NB4 (cell line): ENCODE measurements at places on chromosomes 11 and 22.

DNA sequence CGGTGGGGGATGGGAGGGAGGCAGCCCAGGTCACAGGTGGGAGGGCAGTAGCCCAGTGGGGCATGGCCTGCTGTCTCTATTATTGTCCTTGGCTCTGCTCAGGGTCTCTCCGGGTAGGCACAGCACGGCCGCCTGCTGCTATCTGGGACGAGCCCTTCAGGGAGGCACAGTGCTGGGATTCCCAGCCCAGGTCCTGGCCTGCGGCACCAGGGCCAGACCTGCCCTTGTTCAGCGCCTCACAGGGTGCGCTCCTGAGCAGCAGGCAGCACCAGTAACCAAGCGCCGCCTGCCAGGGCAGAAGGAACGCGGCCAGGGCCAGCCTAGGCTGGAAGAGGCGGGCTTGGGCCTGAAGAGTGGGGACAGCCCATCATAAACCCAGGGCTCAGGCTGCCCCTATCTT is 151.0 kb downstream of the MPPED1 start:
- no peak for DNase-seq

- peak; percentile 86 for DNase-seq
Observed at GRCh38 chr11:57761301-57762234, at the start of gene CTNND1. TSS of gene CTNND1 (plus strand) at chr11:57761802. CDS start at chr11:57791479, 29,677 bp downstream.

- peak; percentile 60 for DNase-seq
Observed at GRCh38 chr11:2930704-2931419, 1.6 kb upstream of the PHLDA2 start.

- DNase-seq = peak; percentile 48
Observed at GRCh38 chr22:40588726-40589125, 47.8 kb downstream of the MRTFA start.

DNA sequence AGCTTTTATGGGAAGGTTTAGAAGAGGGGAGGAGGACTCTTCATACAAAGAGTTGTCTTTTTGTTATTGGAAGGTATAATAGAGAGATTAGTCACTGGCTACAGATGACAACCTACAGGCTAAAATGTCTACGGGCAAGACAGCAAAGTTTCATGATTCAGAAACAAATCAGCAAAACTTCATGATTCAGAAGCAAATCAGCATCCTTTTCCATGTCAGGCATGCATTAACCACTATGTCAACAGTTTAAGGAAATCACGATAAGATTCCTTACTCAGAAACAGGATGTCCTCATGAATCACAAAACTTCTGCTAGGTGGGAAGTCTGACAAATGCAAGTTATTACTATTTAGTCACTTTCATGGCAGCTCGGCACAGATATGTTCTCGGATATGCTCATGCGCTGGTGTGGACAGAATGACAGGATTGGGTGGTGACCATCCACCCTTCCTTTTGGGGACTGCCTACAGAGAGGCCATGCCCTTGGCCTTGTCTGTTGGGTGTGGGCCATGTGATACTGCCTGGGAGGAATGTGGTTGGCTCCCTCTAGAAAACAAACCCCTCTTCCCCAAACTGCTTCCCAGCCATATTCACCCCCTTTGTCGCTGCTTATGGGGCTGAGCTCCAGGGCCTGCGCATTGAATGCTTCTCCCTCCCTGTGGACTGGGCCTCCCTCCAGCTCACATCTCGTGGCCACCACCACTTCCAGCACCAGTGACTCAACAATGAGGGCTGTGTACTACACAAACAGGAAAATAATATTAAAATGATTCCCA is 10.1 kb downstream of the C11orf91 start:
- DNase-seq = no peak

DNA sequence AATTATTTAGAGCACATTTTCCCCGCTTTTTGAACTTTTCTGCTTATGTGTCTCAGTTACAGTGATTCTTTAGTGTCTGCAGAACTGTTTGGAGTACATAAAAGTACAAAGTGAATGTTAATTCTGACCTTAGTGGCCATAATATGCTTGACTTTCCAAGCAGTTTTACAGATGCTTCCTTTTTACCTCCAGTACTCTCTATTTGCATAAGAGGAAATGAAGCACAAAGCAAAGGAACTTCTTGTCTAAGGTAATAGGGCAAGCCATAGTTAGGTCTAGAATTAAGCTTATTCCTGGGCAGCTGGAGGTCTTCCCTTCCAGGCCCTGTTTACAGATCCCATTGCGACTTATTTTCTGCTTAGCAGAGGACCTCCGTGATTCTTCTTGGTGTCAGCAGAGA is 3.6 kb downstream of the GTPBP1 start:
- DNase-seq = no peak

GRCh38 chr22:48376936-48377712 is 1450.5 kb downstream of the BRD1 start:
- DNase-seq = no peak

- DNase-seq = no peak
Observed at GRCh38 chr11:109401545-109401944, 20.4 kb upstream of the C11orf87 start.

GRCh38 chr22:45210174-45210573 is 30.5 kb downstream of the KIAA0930 start:
- no peak for DNase-seq

DNA sequence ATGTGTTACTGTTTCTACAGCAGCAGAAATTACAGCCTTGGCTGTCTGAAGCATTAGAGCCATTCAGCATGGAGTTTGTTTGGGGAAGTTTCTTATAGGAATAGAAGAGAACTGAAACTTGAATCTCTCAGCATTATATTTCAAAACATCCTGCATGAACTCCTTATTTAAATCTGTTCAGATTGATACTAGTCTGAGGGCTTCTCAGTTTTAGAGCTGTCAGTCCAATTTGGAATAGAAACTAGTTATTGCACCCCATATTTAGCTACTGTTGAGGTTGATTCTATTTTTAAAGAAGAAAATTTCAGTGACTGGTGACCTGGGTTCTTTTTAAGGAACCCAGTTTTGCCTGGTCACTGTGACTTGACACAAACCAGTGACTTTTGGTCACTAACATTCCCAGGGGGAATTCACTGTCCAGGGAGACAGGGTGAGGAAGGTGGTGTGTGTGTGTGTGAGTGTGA is 126.0 kb upstream of the TTC12 start:
- DNase-seq = peak; percentile 7

- no peak for DNase-seq
Observed at GRCh38 chr11:12906501-12906900, 102.6 kb upstream of the RASSF10 start.

- no peak for DNase-seq
Observed at GRCh38 chr11:64063777-64064176, 28.0 kb downstream of the FLRT1 start.

DNA sequence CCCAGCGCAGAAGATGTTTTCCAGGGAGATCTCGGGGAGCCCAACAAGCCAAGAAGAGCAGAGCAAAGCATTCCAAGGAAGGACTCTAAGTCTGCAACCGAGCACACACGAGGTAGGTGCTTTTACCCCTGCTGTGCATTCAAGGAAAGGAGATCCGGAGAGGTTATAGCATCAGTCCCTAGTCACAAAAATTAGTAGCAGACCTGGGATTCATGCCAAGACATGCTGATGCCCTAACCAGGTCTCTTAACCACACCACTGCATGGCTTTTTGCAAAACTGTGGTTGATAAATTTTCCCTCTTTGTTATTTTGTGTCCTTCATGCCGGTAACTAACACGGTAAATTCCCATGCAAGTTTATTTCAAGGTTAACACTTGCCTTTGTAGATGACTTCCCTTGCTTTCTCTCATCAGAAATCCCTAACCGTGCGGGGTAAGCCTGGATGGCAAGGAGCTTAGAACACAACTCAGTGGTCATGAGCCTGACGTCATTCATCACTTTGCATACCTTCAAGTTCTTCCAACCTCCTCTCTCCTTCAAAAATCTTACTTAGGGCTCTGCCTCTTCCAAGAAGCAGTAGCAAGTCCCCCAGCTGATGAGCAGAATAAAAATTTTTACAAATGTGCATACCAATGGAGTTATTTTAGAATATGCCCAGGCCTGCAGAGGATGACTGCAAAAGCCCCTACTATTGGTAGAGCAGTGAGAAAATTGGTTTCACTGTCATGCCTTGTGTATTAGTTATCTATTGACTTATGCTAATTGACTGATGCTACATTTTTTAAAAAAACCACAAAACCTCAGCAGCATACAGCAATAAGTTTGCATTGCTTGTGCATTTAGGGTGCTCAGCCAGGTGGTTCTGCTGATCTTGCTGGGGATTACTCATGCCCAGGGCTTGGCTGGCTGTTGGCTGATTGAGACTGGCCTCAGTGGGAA is 465.1 kb downstream of the MN1 start:
- DNase-seq = no peak

- peak; percentile 36 for DNase-seq
Observed at GRCh38 chr22:45934659-45935341, 42.2 kb downstream of the WNT7B start.

DNA sequence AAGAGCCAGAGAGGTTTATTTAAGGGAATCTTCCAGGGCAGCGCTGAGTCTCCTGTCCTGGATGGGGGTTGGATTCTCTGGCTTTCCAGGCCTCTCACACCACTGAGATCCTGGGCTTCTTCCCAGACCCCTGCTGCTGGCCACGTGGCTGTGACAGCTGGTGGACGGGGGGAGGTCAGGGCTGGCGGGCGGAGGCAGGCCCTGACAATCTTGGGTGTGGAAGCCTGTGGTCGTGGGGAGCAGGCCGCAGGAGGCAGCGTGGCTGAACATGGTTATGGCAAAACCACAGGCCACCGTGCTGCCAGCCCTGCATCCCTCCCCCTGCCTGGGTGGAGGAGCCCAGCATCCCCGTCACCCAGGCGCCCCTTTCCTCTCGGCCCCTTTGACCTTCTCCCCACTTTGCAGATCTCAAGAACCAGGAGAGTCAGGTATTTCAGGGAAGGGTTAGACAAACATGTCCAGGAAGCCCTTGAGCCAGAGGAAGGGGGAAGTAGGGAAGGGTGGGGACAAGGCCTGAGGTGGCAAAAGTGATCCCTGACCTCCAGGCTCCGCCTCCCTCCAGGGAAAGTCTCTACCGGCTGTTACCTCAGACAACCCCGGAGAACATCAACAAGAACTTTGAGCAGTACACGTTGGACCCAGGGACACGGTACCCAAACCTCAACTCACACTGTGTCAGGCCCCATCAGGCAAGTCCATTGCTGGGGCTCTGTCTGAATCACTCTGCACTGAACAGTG is 111.8 kb downstream of the MICAL2 start:
- peak; percentile 56 for DNase-seq

DNA sequence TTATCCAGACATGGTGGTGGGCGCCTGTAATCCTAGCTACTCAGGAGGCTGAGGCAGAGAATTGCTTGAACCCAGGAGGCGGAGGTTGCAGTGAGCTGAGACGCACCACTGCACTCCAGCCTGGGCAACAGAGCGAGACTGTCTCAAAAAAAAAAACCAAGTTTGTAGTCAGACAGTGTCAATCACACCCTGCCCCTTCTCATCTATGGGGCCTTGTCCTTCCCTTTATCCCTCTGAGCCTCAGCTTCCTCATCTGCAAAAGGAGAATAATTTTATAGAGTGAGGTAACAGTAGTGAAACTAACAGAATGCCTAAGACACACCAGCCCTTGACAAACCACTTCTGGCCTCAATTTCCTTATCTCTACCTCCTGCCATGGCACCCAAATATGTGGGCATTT is 10.7 kb downstream of the BCL9L start:
- peak; percentile 64 for DNase-seq

GRCh38 chr11:101187748-101188147 is 58.1 kb upstream of the PGR start:
- DNase-seq = no peak

DNA sequence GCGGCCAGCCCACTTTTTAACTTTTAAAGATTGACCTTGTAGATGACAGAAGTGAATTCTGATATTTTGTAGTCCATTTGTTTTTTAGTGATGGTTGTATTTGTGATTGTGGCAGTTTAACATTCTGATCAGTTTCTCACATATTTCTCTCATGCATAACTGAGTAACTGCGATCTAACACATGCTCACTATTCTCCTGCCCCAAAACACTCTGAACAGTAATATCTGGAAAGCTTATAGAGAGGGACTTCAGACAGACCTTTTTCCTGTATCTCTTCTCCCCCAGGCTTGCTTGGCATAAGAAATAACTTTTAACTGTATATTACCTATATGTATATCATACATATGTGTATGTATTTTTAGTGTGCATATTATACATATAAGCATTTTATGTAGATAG is 37.3 kb upstream of the MYO18B start:
- no peak for DNase-seq

- no peak for DNase-seq
Observed at GRCh38 chr11:1067812-1068496, 6.7 kb upstream of the MUC2 start.

GRCh38 chr22:42544686-42545085 is 9.1 kb upstream of the SERHL2 start:
- no peak for DNase-seq

DNA sequence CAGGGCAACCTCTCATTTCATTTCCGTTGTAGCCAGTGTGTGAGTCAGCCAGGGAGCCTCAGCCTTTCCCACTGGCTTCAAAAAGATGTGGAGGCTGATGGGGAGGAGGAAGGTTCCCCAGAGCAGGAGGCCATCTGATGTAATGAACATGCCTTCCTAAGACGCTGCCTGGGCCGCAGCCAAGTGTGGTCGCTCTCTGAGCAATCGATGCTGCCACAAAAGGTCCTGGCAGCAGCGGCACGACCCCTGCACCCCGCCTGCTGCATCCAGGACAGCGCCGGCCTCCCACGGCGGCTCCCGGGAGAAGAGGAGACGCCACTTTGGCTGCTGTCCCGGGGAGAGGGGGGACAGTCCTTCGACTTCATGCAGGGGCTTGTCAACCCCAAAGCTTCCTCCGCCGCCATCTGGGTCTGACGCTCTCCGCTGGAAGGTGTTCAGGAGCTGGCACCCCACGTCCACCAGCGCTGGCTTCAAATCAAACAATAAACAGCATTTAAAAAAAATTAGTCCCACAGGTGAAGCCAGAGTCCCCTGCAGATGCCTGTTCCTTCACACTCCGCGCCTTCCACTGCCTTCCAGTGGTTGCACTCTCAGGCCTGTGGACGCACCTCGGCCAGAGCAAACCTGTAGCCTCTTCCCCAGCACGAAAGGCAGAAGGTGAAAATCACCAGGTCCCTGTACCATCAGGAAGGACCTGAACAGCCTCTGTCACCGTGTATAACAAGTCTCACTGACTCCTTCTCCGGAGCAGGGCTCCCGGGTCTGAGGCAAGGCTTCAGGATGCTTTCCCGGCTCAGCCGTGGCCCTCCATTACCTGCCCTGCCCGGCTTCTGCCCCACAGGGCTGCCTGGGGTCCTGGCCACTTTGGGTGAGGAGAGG is 930.7 kb downstream of the BRD1 start:
- peak; percentile 6 for DNase-seq

DNA sequence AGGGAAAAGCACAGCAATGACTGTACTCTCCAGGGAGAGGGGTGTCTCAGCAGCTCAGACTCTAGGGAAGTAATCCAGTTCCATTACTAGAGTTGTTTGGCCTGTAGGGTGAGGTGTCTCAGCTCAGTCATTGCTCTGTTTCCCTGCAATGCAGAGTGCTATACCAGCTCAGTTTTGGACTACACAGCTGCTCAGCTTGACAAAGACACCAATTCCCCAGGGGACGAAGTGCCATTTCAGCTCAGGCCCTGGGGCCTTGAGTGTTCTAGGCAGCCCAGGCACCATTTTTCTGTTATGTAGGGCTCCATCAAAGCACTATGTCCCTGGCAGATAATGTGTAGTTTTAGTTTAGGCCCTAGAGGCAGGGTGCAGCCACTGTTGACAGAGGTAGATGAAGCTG is 18.2 kb downstream of the CALCB start:
- DNase-seq = no peak
